ENCODE measurements at places on chromosomes 7 and 10.

- DNase-seq: no peak
These were observed 68.3 kb downstream of the HYCC1 start for GRCh38 chr7:22945584-22945983.

GRCh38 chr7:122528879-122529481, 169.9 kb downstream of the RNF133 start:
- no peak for DNase-seq

DNA sequence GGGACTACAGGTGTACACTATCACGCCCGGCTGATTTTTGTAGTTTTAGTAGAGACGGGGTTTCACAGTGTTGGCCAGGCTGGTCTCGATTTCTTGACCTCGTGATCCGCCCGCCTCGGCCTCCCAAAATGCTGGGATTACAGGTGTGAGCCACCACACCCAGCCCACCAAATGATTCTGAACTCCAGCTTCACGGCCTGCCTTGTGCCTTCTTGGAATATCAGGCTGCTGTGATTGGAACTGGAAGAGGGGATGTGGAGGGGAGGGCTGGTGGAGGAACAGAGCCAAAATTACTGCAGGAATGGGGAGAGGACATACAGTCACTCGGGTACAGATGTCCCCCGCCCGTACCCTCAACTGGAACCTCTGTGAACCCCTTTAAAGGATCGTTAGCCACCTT, 268.4 kb downstream of the ACTR3B start:
- no peak for DNase-seq

DNA sequence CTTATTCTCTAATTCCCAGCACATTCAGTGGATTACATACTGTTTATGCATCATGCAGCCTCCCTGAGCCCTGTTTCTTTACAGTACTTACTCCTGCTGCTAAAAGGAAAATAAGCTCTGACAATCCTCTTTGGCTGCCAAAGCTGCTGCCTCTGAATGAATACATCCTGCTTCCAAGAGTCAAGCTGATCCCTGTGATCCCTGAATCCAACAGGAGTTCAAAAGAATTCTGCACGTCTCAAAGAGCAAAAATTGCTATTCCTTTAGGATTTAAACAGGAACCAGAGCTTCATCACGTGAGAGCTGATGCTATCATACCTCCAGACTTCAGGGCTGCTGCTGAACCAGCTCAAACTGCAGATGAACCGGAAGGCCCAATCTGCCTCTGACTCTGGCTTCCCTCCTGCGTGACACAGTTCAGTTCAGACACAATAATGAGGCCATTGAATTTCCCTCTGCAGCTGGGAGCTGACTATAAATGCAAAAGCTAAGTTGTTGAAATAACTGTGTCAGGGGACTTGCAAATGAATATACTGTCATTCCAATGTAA, 851.0 kb upstream of the PHF14 start:
- DNase-seq: peak; percentile 61

- no peak for DNase-seq
These were observed 8.1 kb downstream of the DENND10 start for GRCh38 chr10:119112056-119112455.

- DNase-seq: no peak
These were observed 3.4 kb downstream of the ENTPD1 start for GRCh38 chr10:95759233-95759826.

DNA sequence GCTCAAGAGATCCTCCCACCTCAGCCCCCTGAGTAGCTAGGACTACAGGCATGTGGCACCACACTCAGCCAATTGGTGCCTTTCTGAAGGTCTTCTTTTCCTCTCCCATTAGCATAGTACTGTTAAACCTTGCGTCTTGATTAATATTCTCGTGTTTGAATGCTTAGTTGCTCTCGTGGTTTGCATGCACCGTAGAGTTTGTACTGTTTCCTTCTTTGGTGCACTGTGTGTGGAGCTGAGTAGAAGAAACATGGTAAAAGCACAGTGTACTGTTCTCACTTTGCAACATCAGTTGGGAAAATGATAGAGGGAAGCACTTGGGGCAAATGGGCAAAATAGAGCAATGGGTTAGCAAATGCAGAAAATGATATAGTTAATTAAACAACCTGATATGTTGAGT, 27.6 kb upstream of the RPA3 start:
- no peak for DNase-seq

DNA sequence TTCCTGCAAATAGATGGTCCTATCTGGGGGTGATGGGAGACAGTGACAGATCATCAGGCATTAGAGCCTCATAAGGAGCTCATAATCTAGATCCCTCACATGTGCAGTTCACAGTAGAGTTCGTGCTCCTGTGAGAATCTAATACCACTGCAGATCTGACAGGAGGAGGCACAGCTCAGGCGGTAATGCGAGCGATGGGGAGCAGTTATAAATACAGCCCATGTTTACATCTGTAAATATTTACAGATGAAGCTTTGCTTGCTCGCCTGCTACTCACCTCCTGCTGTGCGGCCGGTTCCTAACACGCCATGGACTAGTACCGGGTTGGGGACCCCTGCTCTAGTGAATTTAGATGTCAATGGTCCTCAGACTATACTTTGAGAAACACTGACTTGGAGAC, 17.0 kb upstream of the CDCA7L start:
- no peak for DNase-seq

DNA sequence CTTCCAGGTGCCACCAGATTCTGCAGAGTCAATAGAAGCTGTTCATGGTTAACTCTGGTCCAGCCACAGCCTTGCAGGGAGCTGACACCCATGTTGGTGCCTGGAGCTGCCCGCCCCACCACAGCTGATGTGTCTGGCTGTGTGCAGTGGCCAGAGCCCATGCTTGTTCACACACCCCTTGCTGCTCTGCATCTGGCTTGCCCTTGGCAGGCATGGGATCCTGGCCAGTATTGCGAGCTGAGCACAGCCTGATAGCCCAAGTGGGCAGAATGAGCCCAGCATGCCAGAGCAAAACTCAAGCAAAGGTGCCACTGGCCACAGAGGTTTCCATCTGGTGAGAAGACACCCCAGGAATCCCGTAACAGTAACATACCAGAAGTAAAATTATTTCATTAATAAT, 843.6 kb downstream of the SORCS1 start:
- DNase-seq: no peak

GRCh38 chr7:134203186-134203889, 76.2 kb downstream of the LRGUK start:
- DNase-seq: no peak

DNA sequence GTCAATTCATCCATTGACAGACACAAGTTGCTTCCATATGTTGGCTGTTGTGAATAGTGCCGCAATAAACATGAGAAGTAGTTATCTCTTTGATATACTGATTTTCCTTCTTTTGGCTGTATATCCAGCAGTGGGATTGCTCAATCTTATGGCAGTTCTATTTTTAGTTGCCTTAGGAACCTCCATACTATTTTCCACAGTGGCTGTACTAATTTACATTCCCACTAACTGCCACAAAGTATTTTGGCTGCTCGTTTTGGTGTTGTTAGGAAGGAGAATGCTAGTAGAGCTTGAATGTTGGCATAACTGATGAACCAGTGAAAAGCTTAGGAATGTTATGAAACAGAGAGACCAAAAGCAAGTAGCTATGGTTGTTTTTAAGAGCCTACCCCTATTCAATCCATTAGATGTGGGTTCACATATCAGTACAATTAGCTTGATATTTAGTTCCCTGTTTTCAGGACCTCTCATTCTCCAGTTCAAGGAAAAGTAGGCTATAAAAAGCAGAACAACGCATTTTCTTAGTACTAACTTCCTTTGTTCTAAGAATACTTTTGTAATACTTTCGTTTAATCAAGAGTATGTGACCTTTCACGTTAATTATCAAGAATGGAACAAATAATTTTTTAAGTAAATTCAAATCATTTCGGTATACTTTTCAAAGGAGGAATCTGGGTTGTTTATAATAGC, 100.3 kb downstream of the FAS start:
- DNase-seq: no peak
